Trophoblast cell (in vitro differentiated cells and primary cell): ENCODE measurements at places on chromosomes 12 and 14.

DNA sequence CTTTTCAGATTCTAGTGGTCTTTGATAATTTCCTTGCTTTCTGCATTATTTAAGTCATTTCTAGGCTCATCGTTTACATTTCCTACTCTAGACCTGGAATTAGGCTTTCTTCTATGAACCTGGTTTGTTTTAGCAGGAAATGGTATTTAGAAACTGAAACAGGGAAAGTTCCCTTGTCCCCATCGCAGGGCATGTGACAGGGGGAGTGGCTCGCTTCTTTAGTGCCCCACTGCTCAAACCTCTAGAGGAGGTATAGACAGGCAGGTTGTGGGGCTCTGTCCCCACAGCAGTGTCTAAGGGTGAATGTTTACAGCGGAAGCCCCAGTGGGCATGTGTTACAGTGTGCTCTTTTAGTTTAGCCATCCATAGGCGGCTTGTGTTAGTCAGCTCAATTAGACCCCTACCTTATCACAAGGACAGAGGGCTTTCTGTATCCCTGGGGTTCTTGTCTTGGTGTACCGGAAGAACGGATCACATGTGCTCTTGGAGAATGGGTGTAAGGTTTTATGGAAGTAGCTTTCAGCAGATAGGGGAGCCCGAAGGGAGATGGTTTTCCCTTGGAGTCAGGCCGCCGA, 25.0 kb downstream of the IFT81 start:
- no peak for DNase-seq

DNA sequence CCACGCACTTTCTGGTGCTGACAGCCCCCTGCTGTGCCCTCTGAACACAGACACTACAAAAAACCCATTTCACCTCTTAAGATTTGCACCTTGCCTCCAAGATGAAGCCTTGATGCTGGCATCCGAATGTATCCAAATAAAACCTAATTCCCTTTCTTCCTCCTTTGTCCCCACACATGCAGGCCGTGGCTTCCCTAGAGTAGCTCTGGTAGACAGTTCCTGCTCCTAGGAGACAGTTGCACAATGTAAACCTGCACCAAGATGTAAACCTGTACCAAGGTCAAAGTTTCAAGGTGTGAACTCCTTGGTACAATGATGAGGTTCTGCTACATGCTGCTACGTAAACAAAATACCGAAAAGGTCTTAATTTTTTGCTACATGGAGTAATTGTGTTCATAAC, 625 bp upstream of the ABHD12B start:
- no peak for DNase-seq

GRCh38 chr14:56813143-56813551, 2.9 kb upstream of the OTX2 start:
- no peak for DNase-seq

DNA sequence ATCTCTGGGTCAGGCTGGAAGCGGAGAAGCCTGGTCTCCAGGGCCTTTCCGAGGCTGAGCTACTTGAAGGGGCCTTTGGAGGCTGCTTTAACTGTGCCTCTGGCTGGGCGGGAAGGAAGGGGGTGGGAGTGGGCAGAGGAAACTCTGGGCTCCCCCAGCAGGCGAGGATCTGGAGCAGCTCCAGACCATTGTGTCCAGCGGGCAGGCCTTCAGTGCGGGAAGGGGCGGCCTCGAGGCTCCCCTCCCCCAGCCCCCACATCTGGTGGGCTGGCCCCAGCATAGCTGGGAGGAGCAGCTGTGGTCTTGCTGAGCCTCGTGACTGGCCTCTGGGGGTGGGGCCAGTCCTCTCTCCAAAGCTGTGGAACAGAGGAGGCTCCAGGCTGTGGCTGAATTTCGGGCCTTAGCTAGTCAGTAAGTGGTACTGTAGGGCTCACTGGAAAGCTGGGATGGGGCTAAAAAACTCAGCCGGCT, 3.4 kb downstream of the TAMALIN start:
- DNase-seq = no peak

GRCh38 chr12:64544371-64545080, 65.8 kb upstream of the RASSF3 start:
- no peak for DNase-seq

DNA sequence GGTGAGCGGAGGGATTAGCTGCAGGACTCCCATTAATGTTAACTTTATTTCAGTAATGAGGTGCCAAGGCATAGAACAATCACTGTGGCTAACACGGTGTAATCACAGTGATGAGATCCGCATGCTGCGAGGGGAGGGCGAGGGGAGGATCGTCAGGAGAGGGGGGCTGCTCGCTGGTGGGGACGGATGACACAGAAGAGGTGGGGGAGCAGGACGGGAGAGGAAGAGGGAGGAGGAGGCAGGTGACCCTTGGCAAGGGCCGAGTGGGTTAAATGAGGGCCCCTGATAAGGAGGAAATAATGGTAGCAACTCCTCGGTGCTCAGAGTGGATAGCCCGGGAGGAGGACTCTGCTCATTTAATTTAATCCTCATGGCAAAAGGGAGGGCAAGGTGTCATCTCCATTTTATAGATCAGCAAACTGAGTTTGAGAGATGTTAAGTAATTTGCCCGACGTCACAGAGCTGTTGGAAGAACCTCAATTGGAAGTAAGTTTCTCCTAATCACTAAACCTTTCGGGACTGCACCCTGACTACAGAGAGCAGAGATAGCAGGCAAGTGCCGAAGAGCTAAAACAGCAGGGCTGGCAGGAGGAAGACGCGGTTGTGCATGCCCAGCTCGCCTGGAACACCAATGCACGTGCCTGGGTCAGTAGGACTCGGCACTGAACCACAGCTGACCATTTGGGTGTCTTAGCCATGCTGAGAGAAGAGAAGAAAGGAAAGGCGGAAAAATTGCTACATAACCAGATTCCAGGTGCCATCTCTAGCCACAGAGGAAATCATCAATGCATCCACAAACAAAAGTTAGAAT, 43.0 kb downstream of the SPRING1 start:
- no peak for DNase-seq

GRCh38 chr14:65373671-65374039, 38.9 kb upstream of the FUT8 start:
- DNase-seq = no peak

- DNase-seq = no peak
Observed at GRCh38 chr12:68772714-68773113, 26.7 kb downstream of the SLC35E3 start.

DNA sequence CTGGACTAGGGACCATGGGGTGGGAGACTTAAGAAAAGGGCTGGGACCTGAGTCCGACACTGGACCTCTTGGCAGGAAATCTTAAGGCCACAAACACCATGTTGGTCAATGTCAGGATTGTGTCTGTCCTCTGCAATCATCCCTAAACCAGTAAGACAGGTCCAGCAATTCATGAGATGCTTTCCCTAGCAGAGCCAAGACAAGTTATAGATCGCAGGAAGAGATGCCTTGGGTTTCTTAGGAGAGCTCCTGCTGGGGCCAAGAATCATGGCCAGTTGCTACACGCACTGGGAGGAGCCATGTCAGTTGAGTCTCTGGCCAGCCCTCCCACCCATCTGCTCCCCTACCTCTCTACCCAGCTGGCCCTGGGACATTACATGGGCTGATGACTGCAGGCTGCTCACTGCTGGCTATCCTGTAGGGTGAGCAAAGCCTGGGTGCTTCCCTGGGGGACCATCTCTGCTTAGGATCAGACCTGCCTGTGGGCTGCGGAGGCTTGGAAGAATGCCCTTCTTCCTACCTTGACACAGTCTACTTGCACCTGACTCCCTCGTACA, 14.2 kb downstream of the PLEKHH1 start:
- peak; percentile 80 for DNase-seq

DNA sequence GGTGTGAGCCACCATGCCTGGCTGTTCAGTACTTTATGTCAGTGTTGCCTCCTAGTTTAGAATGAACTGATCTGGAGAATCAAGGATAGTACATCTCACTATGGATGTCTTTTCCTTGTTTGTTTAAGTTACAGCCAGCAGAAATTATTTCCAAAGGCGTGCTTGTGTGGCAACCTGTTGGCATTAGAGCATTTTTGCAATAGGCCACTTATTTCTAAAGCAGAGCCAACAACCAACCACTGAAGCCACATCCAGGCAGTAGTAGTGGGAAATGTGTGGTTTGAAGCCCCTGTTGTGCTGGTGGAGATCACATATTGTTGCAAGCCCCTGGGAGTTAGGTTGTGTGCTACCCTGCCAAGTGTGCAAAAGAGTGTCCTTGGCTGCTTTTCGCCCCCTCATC, 3.7 kb downstream of the ANO6 start:
- DNase-seq = no peak

- no peak for DNase-seq
Observed at GRCh38 chr12:13979772-13980378, 1.5 kb downstream of the GRIN2B start.

DNA sequence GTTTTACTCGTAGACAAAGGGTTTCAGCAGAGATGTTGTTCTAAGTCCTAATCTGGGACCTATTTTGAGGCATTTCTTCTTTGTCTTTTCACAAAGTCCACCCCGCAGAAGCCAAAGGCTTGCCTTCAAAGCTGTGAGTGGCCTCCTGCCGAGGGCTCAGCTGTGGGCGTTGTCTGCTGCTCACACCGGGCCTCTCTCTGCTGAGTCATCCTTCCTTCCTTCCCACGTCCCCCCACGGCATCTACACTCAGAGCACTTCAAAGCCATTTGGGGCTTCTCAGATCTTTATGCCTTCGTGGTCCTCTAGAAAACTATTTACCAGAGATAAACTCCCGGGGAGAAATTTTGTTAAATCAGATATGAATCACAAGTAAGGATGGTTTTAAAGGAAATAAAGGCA, 115.9 kb upstream of the TMPO start:
- DNase-seq = no peak

- DNase-seq = no peak
Observed at GRCh38 chr14:46048127-46048526, 603.5 kb downstream of the RPL10L start.

DNA sequence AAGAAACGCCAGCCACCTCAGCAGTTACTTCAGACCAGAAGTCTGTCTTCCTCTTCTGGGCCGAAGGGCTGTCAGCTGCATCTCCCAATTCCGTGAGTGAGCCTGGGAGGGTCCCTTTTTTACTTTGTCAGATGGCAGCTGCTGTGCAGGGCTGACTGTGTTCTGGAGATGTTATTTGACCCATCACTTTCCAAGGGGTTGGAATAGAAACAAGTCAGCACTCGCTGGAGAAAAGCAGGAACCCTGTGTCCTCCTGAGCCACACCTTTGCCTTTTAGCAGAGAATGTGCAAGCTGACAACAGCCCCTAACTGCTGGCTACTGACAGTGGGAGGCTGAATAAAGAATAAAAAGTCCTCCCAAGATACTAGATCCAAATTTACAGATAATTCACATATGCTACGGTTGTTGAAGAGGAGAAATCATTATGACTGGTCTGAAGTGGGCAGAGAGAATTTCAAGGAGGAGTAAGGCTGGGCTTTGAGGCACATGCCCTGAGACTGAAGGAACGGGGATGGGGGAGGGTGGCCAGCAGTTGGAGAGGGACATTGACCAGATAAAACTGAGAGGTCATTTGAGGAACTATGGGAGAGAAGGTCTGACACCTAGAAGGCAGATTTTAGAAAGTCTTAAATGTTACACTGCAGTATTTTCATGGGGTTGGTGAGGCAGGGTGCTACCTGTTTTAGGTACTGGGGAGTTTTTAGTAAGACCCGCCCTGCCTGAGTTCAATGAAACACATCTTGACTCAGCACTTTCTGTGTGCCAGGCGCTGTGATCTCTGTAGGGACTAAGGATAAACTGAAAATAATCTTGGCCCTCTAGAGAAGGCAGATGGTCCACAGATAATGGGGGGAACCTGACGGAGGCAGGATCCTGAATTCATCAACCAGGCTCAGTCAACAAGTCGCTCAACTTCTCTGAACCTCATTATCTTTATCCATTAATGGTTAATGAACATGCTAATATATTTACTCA, 27.4 kb downstream of the FAM234B start:
- no peak for DNase-seq
